AML-193 (cell line): ENCODE measurements at places on chromosomes 16 and 17.

GRCh38 chr16:15705064-15705565, 55.1 kb downstream of the NDE1 start:
- DNase-seq = no peak

- DNase-seq = no peak
Observed at GRCh38 chr17:31582151-31582907, 190.9 kb downstream of the RAB11FIP4 start.

GRCh38 chr16:87881324-87882200, 12.3 kb upstream of the SLC7A5 start:
- DNase-seq = no peak

DNA sequence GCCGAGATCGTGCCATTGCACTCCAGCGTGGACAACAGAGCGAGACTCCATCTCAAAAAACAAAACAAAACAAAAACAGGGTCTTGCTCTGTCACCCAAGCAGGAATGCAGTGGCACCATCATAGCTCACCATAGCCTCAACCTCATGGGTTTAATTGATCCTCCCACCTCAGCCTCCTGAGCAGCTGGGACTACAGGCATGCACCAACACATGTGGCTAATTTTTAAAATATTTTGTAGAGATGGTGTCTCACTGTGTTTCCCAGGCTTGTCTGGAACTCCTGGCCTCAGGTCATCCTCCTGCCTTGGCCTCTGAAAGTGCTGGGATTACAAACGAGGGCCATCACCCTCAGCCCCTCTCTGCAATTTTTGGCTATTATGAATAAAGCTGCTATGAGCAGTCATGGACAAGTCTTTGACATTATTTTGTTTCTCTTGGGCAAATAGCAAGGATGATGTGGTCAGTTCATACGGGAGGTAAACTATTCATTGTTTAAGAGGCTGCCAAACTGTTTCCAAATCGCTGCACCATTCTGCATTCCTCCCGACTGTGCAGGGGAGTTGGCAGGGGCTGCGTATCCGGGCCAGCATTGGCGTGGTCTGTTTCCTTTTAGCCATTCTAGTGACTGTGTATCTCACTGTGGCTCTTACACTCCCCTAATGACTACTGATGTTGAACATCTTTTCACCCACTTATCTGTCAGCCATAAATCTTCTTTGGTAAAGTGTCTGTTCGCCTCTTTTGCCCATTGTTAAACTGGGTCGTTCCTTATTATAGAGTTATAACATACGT, 21.1 kb downstream of the EIF4A3 start:
- DNase-seq = no peak

- no peak for DNase-seq
Observed at GRCh38 chr17:43721537-43722268, 36.9 kb downstream of the SOST start.

GRCh38 chr17:55521186-55521585, 9.9 kb upstream of the SMIM36 start:
- DNase-seq = peak; percentile 7
